Activated naive CD4-positive, alpha-beta T cell treated with anti-CD3 and anti-CD28 coated beads, Interleukin-2, amount 50 U/mL, for 72 hours (primary cell): ENCODE measurements at places on chromosomes 3 and 15.

DNA sequence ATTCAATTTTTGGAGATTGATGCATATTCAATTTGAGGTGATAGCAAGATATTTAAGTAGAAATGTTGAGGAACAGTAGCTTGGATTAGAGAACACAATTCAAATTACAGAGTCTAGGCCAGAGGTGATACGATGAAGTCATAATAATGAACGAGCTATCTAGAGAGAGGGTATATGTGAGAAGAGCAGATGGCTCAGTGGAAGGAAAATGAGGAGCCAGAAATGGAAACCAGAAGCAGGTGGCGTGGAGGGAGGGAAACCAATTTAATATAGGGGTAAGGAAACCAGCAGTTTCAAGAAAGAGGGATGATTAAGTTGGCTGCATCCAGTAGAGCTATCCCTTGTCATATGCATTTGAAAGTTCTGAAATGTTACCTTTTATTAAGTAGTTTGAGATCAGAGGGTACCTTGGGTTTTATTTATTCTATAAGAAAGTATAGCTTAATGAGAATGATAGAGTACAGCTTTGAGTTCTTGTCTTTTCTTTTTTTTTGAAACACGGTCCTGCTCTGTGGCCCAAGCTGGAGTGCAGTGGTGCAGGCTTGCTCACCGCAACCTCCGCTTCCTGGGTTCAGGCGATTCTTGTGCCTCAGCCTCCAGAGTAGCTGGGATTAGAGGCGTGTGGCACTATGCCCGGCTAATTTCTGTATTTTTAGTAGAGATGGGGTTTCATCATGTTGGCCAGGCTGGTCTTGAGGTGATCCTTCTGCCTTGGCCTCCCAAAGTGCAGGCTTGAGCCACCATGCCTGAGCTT is 22.1 kb downstream of the NCK1 start:
- DNase-seq: no peak

GRCh38 chr3:24069045-24069444 is 124.0 kb downstream of the NR1D2 start:
- no peak for DNase-seq

- DNase-seq: no peak
Measured at GRCh38 chr15:100775581-100776185, 103.9 kb upstream of the ALDH1A3 start.

- DNase-seq: no peak
Measured at GRCh38 chr15:71239592-71240364, 124.5 kb downstream of the THSD4 start.

DNA sequence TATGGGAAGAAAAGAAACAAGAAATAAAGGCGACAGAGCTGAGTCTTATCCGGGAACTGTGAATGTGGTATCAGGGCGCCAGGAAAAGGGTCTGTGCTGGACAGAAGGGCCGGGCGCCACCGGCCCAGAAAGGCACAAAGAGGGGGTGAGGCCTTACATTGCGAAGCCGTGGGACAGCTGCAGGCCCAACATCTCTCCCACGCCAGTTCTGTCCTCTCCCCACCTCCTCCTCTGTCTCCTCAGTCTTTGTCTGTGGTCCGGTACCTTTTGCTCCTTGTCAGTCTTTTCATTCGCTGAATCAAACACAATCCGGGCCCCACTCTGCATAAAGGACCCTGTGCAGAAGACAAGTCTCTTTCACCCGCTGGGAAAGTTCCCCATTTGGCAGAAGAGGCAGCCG is 81.8 kb downstream of the LRIG1 start:
- DNase-seq: no peak

DNA sequence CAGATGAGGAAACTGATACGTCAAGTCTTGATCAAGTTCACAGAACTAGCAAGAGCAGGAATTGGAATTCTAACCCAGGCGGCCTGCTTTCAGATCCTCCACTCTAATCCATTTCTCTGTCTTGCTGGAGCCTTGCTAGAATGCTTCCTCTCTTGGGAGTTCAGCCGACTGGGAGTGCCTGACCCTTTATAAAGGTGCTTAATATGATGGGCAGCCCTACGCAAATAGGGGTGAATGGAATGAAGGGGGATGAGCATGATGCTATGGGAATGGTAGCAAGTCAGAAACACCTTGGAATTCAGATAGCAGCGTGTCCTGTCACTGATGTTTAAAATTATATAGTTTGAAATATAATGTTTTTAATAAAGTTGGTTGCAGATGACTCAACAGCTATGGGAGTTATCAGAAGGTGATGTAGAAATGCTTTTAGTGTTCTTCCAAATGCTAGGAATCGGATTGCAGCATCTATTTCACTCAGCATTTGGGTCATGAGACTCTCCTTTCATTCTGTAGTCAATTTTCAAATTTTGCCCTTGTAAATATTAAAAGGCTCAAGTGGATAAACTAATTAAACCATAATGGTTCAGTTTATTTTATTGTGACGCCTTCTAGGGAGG is 150.7 kb downstream of the FNDC3B start:
- DNase-seq: no peak

GRCh38 chr3:112101916-112102315 is 15.7 kb downstream of the C3orf52 start:
- no peak for DNase-seq

- no peak for DNase-seq
Measured at GRCh38 chr3:111589303-111590142, 5.6 kb downstream of the ZBED2 start.

DNA sequence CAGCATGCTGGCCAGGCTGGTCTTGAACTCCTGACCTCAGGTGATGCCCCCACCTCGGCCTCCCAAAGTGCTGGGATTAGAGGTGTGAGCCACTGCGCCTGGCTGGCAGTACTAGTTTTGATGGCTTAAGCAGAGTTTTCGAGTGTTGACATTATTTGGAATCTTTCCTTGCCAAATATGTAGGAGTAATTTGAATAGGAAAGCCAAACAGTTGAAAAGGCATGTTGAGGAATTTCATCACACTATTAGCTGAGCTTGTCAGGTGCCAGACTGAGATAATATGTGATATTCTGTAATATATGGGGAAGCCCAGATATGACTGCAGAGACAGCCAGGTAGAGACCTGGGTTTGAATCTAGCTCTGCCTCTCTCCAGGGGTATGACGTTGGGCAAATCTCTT is 109.3 kb downstream of the SV2B start:
- DNase-seq: no peak

GRCh38 chr3:72384602-72385001 is 463.6 kb downstream of the SHQ1 start:
- DNase-seq: no peak
